ENCODE measurements at places on chromosomes 11 and 22.
A peak's percentile ranks its signal among the peaks of the same experiment; 100 is the strongest.

GRCh38 chr11:19116276-19116970, 545 bp upstream of the ZDHHC13 start:
- DNase-seq: no peak

- DNase-seq: peak; percentile 42
Observed at GRCh38 chr11:9802291-9802861, 138.5 kb downstream of the SWAP70 start.

- no peak for DNase-seq
Observed at GRCh38 chr11:60084631-60085273, 3.7 kb upstream of the MS4A2 start.

- peak; percentile 94 for DNase-seq
Observed at GRCh38 chr11:119338318-119338890, 2.3 kb downstream of the C1QTNF5 start.

- DNase-seq: peak; percentile 97
Observed at GRCh38 chr11:81869351-81870065, 864.2 kb downstream of the FAM181B start.

DNA sequence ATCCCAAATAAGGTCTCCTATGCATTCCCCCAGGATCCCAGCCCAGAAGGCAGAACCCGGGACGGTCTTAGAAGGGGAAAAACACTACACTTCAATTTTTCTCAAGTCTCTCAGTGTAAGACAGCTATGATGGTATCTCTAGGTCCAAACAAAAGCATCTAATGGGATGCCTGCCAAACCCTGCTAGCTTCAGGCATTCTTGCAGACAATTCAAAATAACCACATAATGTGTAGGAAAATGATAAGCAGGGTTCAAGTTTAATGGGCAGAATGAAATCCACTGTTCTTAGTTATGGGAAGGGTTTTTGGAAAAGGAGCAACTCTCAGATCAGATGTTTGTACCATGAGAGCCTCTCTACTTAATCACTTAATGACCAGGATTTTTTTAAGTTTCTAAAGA, 119.8 kb upstream of the ANO1 start:
- DNase-seq: peak; percentile 58

DNA sequence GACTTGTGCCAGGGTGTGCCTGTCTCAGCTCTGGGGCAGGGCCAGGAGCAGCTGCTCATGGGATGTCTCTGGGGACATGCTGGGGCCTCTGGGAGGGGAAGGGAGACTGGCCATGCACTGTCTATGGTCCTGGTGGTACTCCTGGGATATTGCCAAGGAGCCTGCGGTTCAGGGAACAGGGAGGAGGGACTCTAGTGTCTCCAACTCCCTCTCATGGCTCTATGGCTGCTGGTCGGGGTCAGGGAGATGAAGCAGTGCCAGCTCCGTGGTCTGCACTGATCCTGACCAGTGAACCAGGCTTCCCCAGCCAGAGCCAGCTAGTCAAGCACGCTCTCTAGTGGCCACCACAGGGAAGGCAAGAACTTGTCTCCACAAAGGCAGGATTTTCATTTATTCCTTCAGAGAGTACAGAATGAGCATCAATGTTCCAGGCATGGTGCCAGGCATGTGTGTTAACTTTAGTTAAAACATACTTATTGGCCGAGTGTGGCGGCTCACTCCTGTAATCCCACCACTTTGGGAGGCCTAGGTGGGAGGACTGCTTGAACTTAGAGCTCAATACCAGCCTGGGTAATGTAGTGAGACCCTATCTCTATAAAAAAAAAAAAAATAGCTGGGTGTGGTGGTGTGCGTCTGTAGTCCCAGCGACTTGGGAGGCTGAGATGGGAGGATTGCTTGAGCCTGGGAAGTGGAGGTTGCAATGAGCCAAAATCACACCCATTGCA, 2.5 kb upstream of the BEST1 start:
- peak; percentile 92 for DNase-seq

DNA sequence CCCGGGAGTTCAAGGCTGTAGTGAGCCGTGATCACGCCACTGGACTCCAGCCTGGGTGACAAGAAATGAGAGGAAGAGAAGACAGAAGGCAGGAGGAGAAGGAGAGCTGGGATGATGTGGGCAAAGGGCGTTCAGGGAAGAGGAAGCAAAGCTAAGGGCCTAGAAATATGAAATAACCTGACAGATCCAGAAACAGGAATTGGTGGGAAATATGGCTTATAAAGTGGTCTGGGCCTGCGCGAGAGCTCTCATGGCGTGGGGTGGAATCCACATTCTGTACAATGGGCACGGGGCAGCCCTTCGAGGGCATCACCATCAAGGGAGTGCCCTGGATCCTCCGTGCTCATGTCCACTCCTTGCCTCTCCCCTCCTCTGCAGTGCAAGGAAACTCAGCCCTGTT, 46.8 kb upstream of the RASSF10 start:
- no peak for DNase-seq

- DNase-seq: peak; percentile 59
Observed at GRCh38 chr22:25076336-25076735, 123.3 kb upstream of the CRYBB3 start.

- DNase-seq: no peak
Observed at GRCh38 chr11:11476971-11477645, 124.1 kb upstream of the CSNK2A3 start.

DNA sequence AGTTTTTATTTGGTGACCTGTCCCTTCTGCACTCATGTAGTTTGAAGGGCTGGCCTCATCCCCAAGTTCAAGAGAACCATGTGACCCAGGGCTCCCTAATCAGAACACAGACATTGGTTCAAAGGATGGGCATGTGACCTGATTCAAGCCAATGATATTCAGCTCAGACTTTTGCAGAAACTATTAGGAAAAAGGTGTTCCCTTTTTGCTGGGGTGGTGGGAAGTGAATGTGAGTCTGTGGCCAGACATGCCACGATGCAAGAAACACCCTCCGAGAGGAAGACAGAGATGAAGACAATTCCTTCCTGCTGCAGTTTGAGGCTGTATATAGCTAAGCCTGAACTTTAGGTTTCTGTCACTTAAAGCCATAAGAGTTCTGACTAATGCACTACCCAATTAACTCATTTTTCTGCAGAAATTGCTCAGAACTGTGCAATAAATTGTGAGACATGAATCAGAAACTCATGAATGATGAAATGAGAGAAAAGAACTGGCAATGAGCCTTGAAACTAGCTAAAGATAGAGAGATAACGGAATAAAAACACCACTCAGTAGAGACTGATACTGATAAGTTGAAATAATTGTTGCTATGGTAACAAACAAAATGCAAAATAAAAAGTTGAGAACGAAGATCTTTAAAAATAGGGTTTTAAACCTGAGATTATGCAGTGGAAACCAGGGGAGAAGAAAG, 9.2 kb upstream of the MAPK1 start:
- peak; percentile 77 for DNase-seq

GRCh38 chr11:5737091-5737490, 843 bp downstream of the OR56B1 start:
- DNase-seq: no peak

- DNase-seq: no peak
Observed at GRCh38 chr11:120044011-120044675, 93.8 kb downstream of the TRIM29 start.

DNA sequence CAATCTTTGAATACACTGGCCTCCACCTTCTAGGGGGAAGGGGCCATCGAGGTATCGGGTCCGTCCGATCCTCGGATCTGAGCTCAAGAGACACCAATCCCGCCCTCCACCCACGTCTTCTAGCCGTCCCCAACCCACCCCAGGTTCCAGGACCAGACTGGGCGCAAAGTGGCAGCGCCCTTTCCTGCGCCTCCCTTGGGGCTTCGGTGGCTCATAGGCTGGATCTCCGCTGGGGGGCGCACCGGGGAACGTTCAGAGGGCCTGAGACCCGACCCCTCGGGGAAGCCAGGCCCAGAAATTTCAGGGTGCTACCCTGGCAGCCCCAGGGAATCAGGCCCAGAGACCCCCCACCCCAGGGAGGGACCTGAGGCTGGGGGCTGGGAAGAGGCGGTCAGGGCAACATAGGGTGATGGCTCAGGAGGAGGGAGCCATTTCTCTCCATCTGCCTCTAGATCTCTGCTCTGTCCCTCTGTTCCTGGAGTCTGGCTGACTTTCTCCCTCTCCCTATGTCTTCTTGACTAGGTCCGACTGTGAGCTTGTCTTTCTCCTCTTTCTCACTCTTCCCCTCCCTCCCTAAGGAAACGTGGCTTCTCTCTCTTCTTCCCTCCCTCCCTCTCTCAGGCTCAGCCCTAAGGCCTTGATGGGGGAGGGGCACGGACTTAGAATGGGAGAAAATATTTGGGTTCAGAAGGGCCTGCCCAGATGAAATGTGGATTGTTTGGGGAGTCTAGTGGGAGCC, 1.1 kb downstream of the CREB3L1 start:
- DNase-seq: peak; percentile 66

DNA sequence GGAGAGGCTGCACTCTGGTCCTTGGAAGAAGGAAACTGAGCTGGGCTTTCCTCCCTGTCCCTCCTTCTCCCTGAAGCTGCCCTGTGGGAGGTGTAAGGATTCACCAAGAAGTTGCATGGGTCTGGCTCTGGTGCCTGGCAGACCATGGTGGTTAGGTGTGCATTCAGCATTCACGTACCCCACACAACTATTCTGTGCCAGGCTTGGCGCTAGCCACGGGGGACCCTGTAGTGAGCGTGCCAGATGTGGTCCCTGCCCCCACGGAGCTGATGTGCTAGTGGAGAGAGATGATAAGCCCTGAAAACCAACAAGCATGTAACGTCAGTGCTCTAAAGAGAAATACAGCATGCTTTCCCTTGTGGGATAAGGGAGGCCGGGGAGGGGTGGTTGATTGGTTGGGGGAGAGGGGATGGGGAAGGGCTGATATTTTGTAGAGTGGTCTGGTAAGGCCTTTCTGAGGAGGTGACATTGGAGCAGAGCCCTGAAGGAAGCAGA, 48.9 kb downstream of the CD82 start:
- DNase-seq: peak; percentile 39

- peak; percentile 91 for DNase-seq
Observed at GRCh38 chr11:116791002-116791812, 472 bp downstream of the APOA5 start.

- no peak for DNase-seq
Observed at GRCh38 chr11:57399972-57400578, 9.6 kb upstream of the PRG2 start.

DNA sequence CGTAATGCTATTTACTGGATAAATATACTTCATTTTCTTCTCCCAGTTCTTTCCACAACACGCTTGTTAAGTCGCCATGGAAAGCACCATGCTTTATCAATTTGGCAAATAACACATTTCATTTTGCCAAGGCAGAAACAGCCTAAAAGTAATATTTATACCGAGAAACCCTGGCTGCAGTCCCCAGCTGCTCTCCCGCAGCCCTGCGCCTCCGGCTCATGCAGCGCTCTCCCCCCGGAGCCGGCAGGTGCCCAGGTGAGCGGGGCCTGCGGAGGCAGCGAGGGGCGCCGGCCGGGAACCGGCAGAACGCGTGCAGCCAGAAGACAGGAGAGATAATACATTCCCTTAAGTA, 681 bp upstream of the ARHGEF12 start:
- DNase-seq: no peak

DNA sequence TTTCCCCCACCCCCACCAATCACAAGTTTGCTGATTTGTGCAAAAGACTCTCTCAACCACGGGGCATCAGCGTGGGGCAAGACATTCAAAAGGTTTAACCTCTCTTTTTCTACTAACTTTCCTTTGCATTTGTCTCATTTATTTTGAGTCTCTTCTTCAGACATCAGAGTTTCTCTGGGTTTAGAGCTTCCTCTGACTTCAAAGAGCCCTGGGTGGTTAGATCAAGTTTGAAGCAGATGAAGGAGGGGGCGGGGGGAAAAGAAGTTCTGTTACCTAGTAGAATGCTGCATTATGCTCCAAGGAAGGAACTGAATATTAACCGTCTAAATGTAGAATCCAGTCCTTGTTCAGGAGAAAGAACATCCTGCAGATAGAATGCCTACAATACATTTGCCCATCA, 24.5 kb downstream of the GAS2 start:
- no peak for DNase-seq

GRCh38 chr11:12705874-12706273, 31.7 kb downstream of the TEAD1 start:
- no peak for DNase-seq

GRCh38 chr22:23267226-23268043, 87.1 kb downstream of the BCR start:
- no peak for DNase-seq

GRCh38 chr11:9735919-9736318, 72.0 kb downstream of the SWAP70 start:
- DNase-seq: no peak

DNA sequence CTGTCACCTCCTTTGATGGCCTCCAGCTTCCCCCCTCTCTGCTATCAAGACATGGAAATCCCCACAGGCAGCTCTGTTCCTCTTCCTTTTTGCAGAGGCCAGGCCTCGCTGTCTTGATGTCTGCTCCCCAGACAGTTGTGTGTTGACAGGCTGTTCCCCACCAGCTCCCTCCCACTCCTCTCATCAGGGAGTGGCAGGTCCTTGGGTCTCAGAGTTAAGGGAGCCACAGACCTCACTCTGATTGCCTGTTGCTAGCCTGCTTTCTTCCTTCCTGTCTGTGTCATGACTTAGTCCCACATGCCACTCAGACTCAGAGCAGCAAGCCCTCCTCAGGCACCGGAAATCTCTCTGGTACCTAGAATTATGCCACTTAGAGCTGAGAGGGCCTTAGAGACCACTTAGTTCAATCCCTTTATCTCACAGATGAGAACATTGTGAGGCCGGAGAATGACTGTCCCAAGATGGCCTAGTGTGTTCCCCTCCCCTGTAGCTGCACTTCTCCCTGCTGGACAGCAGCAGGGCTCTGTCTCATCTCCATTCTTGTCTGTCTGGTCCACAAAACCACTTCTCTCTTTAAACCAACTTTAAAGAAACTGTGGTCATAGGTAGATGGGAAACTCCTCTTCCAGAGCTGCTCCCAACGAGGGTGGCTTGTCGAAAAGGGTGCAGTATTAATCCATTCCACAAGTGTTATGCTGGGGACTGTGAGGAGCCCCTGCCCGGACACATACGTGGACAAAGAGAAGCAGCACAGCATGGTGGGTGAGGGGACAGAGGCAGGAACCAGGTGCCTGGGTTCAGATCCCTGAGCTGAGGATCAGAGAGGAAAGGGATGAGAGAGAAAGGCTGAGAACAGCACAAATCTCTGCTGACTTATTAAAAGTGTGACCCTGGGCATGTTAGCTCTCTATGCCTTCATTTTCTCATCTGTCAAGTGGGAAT, 4.2 kb downstream of the AMPD3 start:
- peak; percentile 77 for DNase-seq

DNA sequence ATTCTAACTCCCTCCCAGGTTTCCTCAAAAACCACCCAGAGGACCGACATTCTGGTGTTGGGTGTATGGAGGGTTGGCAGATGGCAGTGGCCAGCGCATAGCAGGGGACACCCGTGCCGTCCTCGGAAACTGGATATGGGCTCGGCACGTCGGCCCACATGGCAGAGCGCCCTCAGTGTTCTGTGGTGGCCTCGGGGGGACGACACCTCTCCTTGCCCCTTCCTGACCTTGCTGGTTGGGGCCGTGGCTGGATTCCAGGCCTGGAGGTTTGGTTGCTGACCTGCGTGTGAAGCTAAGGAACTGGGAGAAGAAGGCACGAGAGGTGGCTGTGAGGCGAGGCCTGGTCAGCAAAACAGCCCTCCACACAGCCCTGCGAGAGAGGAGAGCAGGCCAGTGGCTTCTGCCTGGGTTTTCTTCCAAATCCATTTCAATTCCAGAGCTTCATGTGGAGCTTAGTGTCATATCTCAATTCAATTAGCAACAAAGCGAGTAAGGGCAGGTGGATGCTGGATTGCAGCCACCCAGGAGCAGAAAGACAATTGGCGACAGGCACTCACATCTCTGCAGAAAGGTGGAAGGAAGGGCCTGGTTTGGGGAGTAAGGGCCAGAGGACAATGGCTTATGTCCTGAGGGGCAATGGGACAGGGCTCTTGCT, 478.4 kb downstream of the BRD1 start:
- DNase-seq: no peak

All from OCI-M1 (cell line).